Thymus (tissue), 14 donors: ENCODE measurements at places on chromosomes 4 and X.

DNA sequence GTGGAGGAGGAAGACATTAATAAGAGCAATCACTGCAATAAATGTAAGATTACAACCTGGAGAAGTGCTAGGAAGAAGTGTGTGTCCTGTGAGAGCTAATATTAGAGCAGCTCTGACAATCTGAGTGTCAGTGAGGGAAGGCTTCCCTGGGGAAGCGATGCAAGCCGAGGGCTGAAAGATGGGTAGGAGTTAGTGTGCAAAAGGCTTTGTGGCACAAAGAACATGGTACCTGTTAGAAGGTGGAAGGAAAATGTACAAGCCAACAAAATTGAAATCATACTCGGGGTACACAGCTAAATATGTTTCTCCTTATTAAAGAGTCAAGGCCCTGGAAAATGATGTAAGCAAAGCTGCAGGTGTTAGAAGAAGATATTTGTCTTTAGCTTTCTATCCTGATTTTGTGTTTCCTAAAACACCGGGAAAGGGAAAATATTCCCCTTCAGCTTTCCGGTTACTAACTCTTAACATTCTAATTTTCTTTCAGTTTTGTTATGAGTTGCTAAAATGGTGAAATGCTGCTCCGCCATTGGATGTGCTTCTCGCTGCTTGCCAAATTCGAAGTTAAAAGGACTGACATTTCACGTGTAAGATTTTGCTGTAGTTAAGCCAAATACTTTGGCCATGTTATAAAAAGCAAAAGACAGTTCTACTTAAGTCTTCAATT, 808 bp downstream of the THAP6 start:
- peak overlapping the region; percentile 82 for H3K4me3 ChIP-seq
- no peaks in the 10 kb centered on the region for H3K27me3 ChIP-seq
- H3K36me3 ChIP-seq = no peaks in the 10 kb centered on the region
- H3K4me1 ChIP-seq = peaks cover 20% of the 10 kb centered on the region
- H3K27ac ChIP-seq = peak overlapping the region; percentile 97
- no peak for DNase-seq

DNA sequence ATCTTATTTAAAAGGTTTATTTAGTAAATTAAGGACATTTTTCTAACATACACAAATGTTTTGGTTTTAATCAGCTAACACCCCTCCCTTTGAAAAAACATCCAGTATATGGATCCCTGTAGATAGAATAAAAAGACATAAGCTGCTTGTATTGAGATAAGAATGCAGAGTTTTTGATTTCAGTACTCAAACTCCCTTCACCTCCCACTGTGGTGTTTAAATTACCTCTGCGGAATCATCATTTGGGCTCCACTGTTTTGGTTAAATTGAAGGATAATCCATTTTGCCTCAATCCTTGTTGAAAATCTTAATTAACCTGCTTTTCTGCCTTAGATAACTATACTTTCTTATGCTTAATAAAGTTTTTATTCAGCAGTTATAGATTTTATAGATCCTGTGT, 27.6 kb downstream of the USP53 start:
- H3K27ac ChIP-seq = no peak overlapping the region
- no peak overlapping the region for H3K4me3 ChIP-seq
- no peaks in the 10 kb centered on the region for H3K27me3 ChIP-seq

GRCh38 chr4:177860171-177860570, 417.9 kb upstream of the AGA start:
- H3K36me3 ChIP-seq = no peaks in the 10 kb centered on the region
- H3K4me1 ChIP-seq = no peaks in the 10 kb centered on the region
- no peaks in the 10 kb centered on the region for H3K27me3 ChIP-seq
- H3K4me3 ChIP-seq = no peak overlapping the region

DNA sequence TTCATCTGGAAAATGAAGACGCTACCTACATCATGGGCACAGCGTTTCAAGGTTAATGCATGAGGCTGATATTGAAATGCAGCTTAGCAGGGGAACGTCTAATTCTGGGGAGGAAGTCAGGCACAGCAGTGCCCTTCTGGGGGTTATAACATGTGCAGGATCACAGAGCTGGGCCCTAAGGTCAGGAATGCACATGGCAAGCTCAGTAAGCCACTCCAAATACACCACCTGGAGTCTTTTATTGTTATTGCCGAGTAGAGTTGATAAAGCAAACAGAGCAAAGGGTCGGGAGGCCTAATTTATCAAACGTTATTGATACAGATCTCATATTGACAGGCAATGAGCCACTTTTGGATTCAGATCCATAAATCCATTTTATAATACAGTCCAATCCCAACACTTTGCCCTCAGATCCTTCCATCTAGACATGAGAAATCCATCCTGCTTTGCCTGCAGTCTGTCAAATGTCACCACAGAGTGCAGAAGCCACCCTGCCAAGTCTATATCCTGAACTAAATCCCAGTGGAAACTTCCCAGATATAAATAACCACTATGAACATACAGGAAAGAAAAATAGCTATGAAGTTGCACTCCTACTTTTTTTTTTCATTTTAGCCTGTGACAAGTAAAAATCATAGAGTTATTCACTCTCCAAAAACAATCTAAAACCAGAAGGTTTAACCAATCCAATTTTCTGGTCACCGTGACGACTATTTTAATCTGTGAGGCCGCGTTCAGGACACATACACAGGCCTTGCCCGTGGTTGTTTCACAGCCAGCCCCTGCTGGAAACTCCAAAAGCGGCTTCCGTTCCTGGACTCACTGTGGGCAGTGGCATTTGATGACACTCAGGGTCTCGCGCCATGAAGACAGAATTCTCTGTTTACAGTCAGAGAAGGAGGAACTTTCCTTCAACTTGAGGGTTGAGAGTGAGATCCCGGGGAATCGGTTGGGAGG, 335.4 kb downstream of the DHX15 start:
- DNase-seq = no peak
- no peak overlapping the region for H3K27ac ChIP-seq
- H3K4me1 ChIP-seq = no peaks in the 10 kb centered on the region
- H3K36me3 ChIP-seq = no peaks in the 10 kb centered on the region
- H3K4me3 ChIP-seq = no peak overlapping the region
